ENCODE measurements at places on chromosomes 16 and 17.
A peak's percentile ranks its signal among the peaks of the same experiment; 100 is the strongest.

- DNase-seq, result no peak
Measured at GRCh38 chr16:88758944-88759244, 26.1 kb downstream of the PIEZO1 start.

GRCh38 chr16:84532291-84532724, 27.8 kb upstream of the MEAK7 start:
- DNase-seq, result no peak

DNA sequence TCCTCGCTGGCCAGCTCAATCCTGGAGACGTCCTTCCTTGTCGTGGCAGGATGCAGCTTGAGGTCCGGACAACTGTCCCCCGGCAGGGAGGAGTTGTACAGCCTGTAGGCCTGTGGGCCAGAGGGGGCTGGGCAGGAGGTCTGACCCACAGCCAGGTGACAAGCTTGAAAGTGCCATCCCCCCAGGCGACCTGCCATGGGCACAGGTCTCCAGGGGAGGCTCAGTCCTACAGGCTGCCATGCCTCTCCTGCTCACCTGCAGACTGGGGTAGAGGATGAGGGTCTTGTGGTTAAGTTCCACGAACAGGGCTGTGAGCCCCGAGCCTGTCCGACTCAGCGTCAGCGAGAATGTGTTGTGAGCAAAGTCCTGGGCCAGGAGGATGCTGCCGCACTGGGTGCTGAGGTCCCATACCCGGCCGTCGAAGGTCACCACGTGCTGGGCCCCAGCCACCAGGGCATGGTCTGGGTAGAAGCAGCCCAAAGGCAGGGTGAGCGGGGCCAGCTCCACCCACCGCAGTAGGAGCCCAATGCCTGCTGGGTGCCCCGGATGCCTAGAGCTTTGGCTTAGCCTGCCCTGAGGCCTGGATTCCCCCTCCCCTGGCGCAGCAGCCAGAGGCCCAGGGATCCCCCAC, 39.8 kb downstream of the RMI2 start:
- DNase-seq, result no peak

DNA sequence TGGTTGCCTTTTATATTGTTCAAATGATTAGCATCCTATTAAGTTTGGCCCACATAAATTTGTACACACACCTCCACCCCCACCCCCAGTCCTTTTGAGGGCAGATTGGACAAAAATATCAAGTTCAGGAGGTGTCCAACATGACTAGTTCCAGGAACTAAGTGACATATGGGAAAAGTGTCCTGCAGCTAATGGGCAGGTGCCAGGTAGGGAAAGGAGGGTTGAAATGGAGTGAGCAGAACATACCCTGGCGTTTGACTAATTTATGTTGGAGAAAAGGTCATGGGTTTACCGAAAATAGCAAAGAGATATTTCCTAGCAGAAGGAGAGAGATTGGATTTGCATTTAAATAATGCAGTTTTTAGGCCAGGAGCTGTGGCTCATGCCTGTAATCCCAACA, 4.9 kb downstream of the KCTD2 start:
- DNase-seq, result no peak

DNA sequence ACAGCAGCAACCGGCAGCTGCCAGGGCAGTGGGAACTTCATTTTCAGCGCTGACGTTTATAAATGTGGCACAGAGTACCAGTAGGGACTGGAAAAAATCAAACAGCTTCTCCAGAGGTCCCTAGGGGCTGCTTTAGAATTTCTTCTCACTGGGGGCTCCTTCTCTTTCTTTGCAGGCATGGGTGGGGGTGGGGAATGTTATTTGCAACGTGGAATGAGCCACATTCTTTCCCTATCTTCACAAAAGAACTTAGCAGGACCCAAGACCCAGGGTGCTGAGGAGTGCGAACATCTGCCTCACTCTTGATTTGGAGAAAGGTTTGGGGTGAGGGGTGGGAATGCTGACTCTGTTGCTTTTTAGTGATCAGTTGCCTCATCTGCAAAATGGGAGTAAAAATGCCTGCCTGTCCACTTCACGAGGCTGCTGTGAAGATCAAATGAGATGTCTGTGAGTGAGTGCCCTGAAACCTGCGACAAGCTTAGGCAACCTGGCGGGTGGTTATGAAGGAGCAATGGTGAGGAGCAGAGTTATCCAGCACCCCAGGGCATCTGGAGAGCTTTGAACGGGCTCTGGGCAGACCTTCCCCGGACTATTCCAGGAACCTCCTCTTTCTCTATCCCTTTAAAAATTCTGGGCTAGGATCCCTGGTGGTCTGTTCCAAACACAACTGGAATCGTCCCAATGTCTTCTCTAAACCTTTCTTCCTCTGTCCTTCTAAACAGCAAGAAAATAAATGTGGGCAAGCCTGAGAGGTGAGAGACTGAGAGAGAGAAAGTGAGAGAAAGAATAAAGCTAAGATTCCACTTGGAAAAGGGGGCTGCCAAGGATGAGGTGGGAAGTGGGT, 10.7 kb upstream of the PIPOX start:
- DNase-seq, result no peak

DNA sequence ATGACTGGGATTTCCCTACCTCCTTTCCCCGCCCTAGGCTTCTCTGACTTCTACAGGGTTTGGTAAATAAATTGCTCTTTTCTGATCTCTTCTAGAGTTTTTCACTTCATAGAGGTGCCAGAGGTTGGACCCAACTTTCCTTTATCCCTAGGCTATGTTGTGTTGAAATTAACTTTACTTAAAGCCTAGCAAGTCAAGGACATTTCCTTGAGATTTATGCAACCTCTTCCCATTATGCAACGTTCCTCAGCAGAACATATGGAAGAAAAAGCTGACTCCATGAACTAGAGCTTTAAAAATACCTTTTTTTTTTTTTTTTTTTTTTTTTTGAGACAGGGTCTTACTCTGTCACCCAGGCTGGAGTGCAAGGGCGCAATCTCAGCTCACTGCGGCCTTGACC, 15.5 kb downstream of the MPO start:
- DNase-seq, result no peak

DNA sequence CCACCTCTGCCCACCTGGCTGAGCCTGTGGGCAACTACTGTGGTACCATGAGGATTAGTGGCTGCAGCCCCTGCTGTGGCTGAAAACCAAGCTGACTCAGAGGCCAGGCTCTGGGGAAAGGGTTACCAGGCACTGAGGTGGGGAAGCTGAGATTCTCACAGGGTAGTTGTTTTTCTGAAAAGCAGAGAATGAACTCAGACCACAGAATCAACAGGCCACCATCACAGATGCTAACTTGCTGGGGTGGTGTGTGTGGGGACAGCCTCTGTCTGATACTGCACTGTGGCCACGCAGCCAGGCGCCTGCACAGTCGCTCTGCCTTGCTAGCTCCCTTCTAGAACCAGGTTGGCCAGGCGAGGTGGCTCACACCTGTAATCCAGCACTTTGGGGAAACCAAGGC, 28.8 kb downstream of the NPLOC4 start:
- DNase-seq, result no peak

DNA sequence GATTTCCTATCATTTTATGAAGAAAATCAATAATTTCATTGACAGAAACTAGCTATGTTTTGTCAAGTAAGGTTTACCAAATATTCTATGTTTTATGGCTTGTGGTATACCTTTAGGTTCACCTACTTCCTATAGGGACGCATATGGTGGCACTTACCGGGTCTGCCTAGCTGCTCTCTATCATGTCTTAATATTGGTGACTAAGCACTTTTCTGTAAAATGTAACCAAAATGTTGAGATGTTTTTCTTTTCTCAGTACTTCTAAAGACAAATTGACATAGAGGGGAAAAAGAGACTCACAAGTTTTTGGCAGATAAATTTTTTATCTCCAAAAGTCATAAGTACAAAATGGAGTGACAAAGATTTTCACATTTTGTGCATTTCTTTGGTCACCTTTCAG, 22.6 kb upstream of the MYH4 start:
- DNase-seq, result no peak

DNA sequence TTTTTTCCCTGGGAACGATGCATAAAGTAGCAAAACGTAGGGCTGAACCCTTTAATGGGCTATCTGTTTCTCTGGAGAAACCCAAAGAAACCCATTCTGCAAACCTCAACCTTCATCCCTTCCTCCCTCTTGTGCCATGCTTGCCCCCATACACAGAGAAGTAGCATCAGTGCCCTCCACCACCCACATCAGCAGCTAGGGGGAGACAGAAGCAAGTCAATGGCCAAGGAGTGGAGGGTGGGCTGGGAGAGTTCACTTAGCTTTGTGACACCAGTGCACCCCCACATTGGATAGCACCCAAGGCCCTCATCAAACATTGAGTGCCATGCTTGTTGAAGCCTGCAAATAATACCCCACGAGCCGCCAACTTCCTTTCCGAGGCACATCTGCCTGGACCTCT, 282.4 kb downstream of the ABCC12 start:
- DNase-seq, result no peak

- DNase-seq, result peak; percentile 52
Measured at GRCh38 chr17:80195671-80196529, 24.2 kb downstream of the SGSH start.

DNA sequence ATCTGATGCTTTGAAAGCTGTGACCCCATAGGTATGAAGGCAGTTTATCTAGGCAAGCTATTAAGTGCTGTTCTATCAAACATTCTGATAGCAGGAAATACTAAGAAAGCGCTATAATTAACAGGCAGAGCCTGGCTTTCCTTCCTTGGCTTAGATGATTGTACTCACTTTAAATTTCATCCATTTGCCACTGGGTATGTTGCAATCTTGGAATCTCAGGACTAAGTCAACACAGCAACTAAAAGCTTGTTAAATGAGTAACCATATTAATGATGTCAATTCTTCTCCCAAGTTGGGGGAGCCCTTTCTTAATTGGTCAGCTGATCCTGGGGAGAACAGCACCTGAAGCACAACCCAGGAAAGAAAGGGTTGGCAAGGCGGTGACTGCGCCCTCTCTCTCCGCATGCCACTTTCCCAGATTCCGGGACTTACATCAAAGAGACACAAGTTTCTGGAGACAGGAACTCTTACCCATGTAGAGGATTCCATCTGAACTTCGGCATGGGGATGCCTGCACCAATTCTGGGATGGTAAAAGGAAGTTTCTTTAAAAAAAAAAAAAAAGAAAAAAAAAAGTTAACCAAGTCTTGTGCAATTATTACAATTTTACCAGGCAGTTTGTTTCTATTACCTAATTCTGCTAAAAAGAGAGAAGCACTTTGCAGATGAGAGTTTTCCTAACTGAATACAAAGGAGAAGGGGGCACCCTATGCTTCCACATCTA, 54.4 kb upstream of the ICAM2 start:
- no peak for DNase-seq

DNA sequence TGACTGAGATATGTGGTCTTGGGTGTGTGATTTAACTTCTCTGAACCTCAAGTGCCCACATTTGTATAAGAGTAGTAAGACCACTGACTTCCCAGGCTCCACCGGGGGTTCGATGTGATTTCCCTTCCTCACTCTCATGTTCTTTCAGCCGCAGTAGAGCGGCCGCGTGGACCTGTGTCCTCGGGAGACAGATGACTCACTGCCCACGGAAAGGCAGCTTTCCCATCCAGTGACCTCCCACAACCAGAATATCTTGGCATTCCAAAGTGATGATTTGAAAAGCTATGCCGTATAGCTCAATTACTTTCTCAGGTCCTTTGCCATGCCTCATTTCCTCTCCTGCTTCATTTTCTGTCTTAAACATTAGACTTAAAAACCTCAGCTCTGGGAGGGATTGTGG, 73.6 kb downstream of the IL21R start:
- DNase-seq, result no peak

- no peak for DNase-seq
Measured at GRCh38 chr17:2712300-2713043, 908 bp upstream of the CLUH start.

GRCh38 chr17:82915757-82916027, 75.9 kb upstream of the ZNF750 start:
- no peak for DNase-seq

GRCh38 chr16:3977376-3977775, 96.9 kb upstream of the CREBBP start:
- no peak for DNase-seq

- DNase-seq, result no peak
Measured at GRCh38 chr17:68961214-68961882, 6.2 kb upstream of the ABCA8 start.

DNA sequence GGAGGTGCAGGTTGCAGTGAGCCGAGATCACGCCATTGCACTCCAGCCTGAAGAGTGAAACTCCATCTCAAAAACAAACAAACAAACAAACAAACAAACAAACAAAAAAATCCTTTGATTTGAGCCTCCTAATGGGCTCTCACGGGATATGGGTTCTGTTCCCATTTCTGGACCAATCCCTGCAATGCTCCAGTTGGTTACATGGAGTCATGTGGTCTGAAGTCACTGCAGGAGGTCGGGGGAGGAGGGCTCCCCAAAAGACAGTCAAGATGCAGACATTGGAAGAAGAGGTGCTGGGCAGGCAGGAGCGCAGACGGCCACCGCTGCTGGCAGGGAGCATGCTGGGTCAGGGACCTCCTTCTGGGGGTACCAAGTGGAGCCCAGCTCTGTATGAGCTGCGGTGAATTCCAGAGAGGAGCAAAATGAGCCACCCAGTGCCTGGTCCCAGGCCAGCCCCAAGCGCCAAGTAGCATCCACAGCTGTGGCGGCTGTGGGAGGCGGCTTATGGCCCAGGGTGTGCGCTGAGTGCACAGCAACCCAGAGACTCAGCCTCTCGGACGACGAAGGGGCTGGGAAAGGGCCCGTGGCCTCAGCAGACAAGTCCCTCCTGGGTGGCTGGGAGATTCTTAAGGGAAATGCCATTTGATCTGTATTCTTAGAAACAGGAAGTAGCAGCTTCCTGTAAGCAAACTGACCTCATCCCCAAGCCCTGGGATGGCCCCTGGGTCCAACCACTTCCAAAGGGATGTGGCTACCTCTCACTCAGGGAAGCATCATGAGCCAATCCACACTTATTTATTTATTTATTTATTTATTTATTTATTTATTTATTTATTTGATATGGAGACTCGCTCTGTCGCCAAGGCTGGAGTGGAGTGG, 19.6 kb upstream of the ATP2A3 start:
- DNase-seq, result no peak

- no peak for DNase-seq
Measured at GRCh38 chr16:73124097-73124652, 76.2 kb upstream of the ZFHX3 start.

DNA sequence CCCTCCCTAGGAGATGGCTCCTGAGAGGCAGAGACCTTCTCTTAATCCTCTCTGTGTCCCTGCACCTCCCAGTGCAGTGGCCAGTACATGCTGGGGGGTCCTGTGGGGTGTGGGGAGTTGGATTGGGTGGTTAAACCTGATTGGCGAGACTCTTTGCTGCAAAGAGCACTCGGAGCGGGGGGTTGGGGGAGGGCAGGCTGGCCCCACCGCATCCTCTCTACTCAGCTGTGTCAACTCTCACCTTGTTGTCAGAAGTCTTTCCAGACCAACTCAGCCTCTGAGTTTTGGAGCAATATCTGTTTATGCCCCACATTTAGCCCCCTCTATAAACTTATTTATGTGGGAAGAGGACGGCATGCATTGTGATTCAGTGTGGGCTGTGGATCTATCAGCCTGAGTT, 40.0 kb downstream of the SMARCE1 start:
- DNase-seq, result peak; percentile 51

DNA sequence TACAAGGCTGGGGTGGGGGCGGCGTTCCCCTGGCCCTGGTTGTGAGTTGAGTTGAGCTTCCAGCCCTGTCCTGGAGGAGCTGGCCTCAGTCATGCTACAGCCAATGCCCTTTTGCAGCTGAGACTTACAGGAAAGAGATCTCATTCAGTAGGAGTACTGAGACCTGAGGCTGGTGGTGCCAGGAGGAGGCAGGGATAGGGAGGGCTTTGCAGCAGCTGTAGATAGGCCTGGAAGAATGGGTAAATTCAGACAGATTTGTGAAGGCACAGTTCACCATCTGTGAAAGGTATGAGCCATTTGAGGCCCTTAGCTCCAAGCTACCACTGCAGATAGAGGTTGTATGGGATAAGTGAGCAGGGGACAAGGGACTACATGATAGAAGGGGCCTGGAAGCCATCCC, 5.6 kb downstream of the STX4 start:
- no peak for DNase-seq

Measured in effector CD4-positive, alpha-beta T cell (primary cell).